EH (cell line): ENCODE measurements at places on chromosomes 5 and 9.

GRCh38 chr5:126757713-126758357 lies 19.1 kb upstream of the LMNB1 start:
- DNase-seq = no peak

GRCh38 chr5:131509801-131510200 lies 125.2 kb downstream of the RAPGEF6 start:
- DNase-seq = no peak

- DNase-seq = peak; percentile 13
Measured at GRCh38 chr9:79447762-79448161, 124.0 kb upstream of the TLE4 start.

DNA sequence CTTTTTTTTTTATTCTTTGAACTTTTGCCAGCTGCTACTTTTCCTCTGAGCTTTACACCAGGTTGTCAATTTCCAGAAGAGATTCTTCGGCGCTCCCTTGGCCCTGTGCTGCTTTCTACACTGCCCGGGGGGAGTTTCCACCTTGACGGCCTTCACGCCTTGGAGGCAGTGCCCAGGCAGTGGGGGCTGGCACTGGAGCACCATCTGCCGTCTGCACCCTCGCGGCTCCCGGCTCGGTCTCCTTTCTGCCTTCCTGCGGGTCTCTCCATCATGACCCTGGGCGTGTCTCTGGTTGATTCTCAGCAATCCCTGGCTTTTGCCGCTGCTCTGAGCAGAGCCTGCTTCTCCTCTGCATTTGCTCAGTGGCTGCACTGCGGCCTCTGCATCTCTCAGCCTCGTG lies 2.9 kb downstream of the SLC6A18 start:
- no peak for DNase-seq
